RWPE1 (cell line): ENCODE measurements at places on chromosomes 7 and 10.

GRCh38 chr7:30412782-30413504 is 65.6 kb downstream of the NOD1 start:
- peak; percentile 68 for DNase-seq

GRCh38 chr7:184294-185264 is 7.8 kb upstream of the FAM20C start:
- DNase-seq = no peak

DNA sequence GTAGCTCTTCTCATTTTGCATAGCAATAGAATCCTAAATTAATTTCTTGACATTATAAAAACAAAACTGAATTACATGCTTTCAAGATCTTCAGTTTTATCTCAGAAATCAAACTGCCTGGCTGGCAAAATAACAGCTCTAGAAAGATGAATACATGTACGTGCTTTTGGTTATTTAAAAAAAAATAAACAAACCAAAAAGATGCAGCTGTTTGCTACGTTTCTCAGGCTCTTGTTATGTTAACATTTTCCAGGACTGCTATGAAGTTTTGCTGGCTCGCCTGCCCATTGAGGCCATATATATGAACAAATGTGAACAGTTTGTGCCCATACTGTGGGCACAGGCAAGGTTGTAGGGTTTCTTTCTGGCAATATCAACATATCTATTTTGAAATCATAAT is 86.6 kb downstream of the ODAD2 start:
- no peak for DNase-seq

GRCh38 chr7:153193144-153193595 is 433.6 kb downstream of the ACTR3B start:
- DNase-seq = no peak

- DNase-seq = no peak
Measured at GRCh38 chr10:83937161-83937560, 202.1 kb upstream of the GHITM start.

GRCh38 chr10:13110908-13111307 is 10.9 kb downstream of the OPTN start:
- no peak for DNase-seq

DNA sequence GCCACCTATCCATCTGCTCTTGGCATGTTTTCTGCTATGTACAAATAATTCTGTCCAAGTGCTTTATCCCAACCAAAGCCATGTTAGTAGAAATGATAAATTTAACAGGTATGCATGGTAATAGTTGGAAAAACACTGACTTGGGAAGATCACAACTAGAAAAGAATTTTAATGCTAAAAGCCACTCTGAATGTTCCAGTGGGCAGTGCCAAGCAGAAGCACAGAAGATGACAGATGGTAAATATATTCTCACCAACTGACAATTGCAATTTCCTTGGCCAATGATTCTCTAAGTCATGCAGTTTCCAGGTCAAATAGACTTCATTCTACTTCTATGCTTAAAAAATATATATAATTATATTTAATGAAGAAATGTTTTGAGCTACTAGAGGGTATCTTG is 83.6 kb upstream of the SEMA3C start:
- DNase-seq = no peak

DNA sequence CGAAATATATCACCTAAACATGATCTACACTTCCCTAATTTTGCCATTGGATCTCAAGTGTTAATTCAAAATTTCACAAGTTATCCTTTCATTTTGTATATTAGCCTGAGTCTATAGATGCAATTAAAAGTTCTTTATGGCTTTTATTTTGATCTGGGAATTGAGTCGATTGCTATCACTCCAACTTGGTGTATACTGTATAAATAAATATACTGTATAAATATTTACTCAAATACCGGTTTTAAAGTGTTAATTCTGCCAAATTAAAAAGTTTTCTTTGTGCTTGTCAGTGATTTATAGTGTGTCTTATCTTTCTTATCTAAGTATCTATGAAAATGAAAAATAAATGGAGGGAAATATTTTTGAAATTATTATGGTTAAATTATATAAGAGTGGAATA is 683.7 kb upstream of the LRRN3 start:
- no peak for DNase-seq

GRCh38 chr7:5553298-5553877 is 129.8 kb upstream of the TNRC18 start:
- no peak for DNase-seq

GRCh38 chr7:107312418-107312817 is 143.6 kb downstream of the HBP1 start:
- DNase-seq = peak; percentile 11

GRCh38 chr7:64874114-64874513 is 29.0 kb upstream of the ZNF273 start:
- DNase-seq = no peak

DNA sequence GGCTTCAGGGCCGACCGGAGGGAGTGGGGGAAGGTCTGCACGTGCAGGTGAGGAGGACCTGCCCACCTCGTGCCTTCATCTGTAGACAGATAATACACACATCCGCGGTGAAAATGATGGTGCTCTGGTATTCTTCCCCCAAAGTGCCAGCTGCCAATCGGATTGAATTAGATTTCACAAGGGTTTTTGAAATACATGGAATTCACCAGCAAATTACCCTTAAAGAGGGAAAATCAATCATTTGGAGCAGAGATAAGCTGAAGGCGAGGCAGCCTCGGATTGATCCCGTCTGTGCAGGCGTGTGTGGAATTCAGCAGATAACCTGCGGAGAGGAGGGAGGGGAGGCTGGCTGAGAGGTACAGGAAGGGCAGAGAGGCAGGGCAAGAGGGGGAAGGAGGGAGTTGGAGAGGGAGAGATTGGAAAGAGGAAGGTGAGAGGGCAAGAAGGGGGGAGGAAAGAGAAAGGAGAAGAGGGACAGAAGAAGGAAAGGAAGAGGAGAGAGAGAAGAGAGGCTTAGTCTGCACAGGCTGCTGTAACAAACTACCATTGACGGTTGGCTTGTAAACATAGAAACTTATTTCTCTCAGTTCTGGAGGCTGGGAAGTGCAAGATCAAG is 84.2 kb downstream of the C10orf105 start:
- DNase-seq = no peak

- DNase-seq = peak; percentile 50
Measured at GRCh38 chr10:103890194-103890658, 27.8 kb downstream of the STN1 start.

GRCh38 chr10:95525033-95525418 is 36.1 kb downstream of the SORBS1 start:
- no peak for DNase-seq

DNA sequence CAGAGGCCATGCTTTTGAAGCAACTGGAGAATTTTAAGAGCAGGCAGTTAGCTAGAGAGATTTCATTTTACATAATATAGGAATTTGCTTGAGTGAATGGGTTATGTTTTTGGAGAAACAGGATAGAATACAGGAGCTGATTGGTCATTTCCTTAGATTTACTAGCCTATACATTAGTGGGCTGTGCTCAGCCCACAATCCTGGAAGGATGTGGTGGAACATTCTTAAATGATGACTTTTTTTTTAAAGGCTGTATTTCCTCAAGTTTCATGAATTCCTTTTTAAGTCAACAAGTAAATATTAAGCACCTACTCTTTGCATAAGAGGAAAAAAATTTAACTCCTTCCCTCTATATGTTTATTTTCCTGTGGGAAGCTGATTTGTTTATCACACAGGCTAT is 314.4 kb upstream of the BMPER start:
- peak; percentile 23 for DNase-seq

DNA sequence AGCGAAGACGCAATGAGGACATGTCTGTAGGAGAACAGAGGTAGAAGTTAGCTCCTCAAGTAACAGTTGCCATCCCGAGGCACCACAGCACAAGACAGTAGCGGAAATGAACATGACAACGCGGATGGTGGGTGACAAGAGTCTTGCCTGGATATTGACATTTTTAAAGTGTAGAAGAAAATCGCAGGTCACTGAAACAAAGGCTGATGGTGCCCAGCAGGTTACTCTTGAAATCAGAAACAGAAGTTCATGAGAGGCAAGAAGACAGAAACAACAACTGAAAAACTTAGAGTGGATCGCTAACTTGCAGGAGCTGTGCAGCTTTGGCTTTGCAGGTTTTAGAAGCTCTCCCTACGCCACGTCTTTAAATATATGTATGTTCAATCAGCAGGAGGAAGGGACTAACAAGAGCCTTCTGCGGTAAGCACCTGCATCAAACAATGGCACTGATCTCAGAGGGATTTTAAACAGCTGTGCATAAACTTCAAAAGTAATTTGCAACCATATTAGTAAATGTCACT is 1.8 kb downstream of the PRKCQ start:
- DNase-seq = no peak

- no peak for DNase-seq
Measured at GRCh38 chr10:80465839-80466590, 11.9 kb downstream of the TSPAN14 start.

GRCh38 chr7:128912281-128912680 is 1.8 kb upstream of the KCP start:
- no peak for DNase-seq

GRCh38 chr7:43639858-43640491 is 57.1 kb downstream of the STK17A start:
- peak; percentile 70 for DNase-seq

- no peak for DNase-seq
Measured at GRCh38 chr7:85595750-85596178, 408.9 kb upstream of the SEMA3D start.

DNA sequence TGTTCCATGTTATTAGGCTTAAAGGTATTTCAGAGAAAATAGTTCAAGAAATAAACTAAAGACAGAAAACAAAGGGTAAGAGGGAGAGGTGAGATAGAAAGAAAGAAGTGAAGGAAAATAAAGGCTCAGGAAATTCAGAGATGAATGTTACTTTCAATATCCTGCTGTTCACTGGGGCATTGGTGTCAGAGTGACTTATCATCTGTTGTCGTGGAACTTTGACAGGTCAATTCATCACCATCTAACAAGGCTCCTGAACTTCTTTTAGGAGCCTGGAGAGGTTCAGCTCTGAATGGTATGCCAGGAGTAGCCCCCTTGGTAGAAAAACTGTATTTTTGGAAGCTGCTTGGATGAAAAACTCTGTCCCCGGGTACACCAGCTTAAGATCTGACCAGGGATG is 100.1 kb downstream of the KLF6 start:
- DNase-seq = no peak

DNA sequence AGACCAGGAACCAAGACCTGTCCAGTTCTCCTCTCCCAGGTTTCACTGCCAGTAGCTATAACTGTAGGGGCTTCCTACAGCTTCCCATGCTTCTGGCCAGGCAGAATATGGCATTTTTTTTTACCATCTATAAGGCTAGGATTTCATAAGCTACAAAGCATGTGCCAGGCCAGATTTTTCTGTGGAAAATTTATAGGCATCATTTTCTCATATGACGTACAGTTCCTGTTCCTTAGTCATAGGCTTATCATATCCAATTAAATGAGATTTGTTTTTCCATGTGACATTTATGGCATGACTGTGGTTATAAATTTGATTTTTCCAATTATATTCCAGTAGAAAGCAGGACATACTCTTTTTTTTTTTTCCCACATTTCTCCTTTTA is 208.6 kb upstream of the NPY start:
- DNase-seq = peak; percentile 20

- DNase-seq = no peak
Measured at GRCh38 chr7:115066050-115066449, 144.2 kb downstream of the MDFIC start.

- peak; percentile 46 for DNase-seq
Measured at GRCh38 chr7:45402480-45403218, 171.5 kb upstream of the ADCY1 start.

DNA sequence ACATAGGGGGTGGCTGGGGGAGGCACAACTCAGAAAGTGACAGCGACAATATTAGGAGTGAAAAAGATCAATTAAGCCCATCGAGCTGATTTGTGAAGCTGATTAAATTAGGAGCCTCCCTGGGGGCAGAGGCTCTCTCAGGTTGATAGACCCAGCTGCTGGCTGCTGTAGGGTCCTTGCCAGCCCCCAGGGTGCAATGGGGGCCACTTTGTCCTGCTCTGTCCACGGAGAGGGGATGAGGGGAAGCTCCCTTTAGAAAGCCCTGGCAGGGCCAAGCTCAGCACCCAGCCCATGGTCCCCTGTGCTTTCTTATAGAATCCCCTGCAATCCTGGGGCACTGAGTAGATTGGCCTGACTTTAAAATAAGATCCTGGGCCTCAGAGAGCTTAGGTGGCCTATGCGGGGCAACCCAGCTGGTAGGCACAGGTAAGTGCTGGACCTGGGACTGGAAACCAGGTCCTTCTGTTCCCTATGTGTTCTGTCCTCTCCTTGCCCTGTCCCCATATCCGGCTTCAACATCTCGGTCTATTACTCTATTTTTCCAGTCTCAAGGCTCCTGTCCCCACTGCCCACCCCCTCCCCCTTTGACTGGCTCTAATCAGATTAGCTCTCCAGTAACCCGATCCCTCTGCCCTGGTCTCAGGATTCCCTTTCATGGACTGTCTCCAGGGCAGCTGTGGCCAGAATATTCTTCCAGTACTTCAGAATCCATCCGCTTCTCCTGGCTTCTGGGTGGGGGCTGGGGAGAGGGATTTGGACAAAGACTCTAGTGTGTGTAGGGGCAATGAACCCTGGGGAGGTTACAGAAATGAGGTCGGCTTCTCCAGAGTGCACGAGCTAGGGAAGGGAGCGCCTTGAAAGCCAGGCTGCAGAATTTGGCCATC is 259.6 kb downstream of the RPS24 start:
- DNase-seq = no peak

- DNase-seq = no peak
Measured at GRCh38 chr7:30575910-30576309, 18.8 kb upstream of the GARS1 start.

- DNase-seq = peak; percentile 79
Measured at GRCh38 chr7:30938435-30939316, 25.1 kb upstream of the GHRHR start.

DNA sequence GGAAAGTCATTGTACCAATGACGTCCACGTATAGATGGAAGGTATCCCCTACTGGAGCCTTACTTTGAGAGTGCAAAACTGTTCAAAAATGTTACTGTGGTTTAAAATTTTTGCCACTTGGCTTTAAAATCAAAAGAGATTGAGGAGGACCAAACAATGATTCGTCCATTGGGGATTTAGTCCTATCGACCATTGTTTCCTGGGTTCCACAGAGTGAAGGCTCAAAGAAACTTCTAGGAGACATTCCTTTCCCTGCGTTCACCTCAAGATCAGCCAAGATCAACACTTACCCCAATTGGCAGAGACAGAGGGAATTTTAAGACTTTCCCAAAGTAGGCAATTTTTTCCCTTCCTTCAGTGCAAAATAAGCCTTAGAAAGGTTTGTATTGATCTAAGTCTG is 152.3 kb downstream of the NEBL start:
- DNase-seq = no peak

DNA sequence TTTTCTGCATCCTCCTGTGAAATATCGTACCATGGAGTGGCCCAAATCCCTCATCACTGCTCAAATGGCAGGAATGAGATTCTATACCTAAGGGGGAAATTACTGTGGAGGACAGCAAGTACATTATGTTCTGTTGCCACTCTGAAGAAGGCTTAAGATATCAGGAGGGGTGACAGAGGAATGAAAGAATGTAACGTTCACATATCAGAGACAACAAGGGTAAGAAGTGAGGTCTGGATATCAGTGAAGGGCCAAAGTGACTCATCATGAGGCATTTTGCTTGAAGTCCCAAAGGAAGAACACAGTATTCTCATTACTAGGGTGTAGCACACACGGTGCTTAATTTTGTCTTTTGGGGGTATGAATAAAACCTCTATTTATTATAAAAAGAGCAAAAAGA is 71.5 kb upstream of the SLC13A1 start:
- DNase-seq = no peak

- DNase-seq = peak; percentile 92
Measured at GRCh38 chr7:30168835-30169573, 34.2 kb downstream of the MTURN start.

- peak; percentile 63 for DNase-seq
Measured at GRCh38 chr10:58299580-58299979, 30.6 kb downstream of the CISD1 start.

GRCh38 chr7:30548845-30549244 is 44.2 kb upstream of the GGCT start:
- peak; percentile 76 for DNase-seq
